SK-N-SH (cell line): ENCODE measurements at places on chromosomes 1 and 21.

DNA sequence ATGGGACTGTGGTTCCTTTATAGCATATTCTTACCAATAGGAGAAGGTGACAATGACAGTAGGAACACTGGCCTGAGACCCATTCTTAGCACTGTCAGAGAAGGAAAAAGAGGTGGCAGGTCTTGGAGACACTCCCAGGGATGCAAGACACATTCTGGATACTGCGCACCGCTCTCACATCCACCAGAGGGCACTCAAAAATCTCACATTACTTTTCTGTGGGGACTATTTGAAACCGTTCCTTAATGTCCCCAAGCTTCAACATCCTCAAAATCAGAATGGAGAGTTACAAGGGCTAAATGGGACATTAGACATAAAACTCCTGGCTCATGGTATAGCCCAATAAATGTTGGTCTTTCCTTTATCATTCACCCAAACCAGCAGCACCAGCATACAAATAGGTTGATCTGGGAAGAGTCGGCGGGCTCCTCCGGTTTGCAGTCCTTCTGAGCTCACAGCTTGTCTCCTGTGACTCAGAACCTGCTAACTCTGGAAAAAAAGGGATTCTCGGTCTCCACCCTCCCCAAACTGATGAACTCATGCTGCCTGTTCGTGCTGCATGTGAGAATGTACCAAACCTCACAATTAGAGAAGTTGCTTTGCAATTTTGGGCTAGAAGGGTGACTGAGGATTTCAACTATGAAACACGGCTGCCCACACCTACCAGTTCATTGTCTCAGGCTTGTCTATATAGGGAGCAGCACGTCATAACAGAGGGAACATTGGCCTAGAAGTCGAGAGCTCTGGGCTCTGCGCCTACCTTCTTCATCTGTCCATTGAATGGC lies 40.2 kb downstream of the IL12RB2 start:
- peak; percentile 62 for DNase-seq

- no peak for DNase-seq
Observed at GRCh38 chr1:27391511-27392095, 819 bp upstream of the GPR3 start.

DNA sequence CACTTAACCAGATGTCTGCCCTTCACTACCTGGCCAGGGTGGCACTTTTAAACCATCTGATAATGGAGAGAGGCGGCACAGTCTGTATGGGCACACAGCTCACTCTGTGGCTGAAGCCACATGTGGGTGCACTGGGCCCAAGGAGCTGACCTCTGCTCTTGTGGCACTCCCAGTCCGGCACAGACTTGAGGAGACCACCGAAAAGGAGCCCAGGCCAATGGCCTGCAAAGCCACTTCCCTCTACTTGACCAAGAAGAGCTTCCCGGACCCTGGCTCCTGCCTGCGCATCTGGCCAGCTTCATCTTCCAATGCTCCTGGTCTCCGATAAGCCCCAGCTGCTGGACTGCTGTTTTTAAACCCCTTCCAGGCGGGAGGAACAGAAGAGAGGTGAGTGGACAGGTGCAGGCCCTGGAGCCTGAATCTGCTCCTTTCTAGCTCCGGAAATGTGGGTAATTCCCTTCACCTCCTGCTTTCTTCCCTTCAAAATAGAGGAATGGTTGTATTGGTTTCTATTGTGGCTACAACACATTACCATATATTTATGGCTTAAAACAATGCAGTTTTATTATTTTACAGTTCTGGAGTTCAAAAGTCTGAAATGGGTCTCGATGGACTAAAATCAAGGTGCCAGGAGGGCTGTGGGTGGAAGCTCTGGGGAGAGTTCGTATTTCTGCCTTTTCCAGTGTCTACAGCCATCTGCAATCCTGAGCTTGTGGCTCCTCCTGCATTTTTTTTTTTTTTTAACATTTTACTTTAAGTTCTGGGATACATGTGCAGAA lies 11.6 kb downstream of the GNG4 start:
- DNase-seq: no peak

GRCh38 chr1:54069791-54070170 lies 16.4 kb downstream of the TCEANC2 start:
- no peak for DNase-seq

DNA sequence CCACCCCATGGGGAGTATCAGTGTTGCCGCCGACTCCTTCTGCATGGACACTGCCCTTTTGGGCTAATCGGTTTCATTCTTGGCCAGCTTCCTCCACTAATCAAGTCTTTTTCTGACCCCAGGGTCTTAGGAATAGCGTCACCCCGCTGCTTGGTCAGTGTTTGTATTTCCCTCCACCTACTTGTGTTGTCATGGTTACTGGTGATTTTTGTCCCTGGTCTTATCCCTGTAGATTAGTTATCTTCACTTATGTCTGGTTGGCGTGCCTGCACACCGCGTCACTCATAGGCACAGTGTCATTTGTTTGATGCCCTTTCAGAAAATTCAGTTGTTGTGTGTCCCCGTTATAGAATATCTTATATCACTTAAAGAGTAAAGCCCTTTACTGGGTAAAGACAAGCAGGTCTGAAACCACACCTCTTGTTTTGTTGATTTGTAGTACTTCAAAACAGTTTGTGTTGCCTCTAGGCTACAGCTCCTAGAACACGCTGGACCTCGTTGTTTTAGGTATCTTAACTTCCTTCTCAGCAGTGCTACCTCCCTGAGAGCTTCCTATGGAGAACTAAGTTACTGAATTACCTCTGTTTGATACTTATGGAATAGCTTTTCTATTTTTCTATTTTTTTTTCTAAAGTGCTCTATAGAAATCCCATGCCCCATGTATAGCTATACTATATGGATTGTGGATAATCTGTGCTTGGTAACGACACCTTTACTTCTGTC lies 868 bp downstream of the PPP1R12B start:
- peak; percentile 72 for DNase-seq

- DNase-seq: no peak
Observed at GRCh38 chr1:3510136-3510955, 55.9 kb downstream of the ARHGEF16 start.

GRCh38 chr1:228142155-228142691 lies 2.1 kb downstream of the GUK1 start:
- no peak for DNase-seq

GRCh38 chr1:37868466-37868865 lies 9.1 kb upstream of the MTF1 start:
- DNase-seq: no peak
